Peyer's patch (tissue), 4 donors: ENCODE measurements at places on chromosomes 3 and 15. TPM values are rescaled to one million over a fixed set of nuclear protein-coding genes. Genes with fewer than 3 reads are reported as not detected.

Gene SLC9C1
- total RNA-seq = 1.7 TPM

DNA sequence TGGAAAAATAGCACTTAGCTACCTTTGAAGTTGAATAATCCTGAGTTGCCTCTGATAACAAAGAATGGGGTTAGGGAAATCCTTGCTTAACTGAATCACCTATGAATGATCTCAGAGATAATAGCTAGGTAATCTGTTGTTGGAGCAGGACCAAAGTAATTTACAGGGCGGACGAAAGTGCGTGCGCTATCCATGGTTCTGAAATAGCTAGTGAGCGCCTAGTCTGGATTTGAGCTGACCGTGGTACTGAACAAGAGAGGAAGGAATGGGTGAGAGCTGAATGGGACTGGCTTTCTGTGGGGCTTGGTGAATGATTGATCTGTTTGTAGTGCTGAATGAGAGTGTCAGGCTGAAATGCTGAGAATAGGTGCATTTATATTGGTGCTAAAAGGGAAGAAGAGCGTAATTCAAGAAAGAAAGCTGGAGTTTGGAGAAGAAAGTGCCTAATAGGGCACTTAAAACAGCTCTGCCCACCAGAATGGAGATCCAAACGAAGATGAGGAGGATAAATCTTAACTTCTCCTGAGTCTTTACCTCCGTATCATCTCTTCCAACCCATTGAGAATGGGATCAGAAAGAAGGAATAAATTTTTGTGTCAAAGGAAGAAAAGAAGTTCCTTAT, 10.1 kb downstream of the SCN10A start:
- peak; percentile 48 for DNase-seq

GRCh38 chr3:54843352-54843751, 84.5 kb downstream of the LRTM1 start:
- DNase-seq = no peak

GRCh38 chr3:25593001-25593400, 71.7 kb downstream of the TOP2B start:
- no peak for DNase-seq

Gene BTLA
- total RNA-seq = 1.8 TPM

DNA sequence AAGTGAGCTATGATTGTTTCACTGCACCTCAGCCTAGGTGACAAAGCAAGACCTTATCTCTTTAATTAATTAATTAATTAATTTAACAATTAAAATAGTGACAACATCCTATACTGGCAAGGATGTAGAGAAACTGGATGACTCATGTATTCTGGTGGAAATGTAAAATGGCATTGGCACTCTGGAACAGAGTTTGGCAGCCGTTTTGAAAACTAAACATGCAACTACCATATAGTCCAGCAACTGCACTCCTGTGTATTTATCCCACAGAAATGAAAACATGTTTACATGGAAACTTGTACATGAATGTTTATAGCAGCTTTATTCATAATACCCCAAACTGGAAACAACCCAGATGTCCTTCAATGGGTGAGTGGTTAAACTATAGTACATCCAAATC, 56.6 kb downstream of the ANP32A start:
- DNase-seq = no peak

GRCh38 chr15:69573815-69574475, 121.3 kb downstream of the RPLP1 start:
- no peak for DNase-seq

DNA sequence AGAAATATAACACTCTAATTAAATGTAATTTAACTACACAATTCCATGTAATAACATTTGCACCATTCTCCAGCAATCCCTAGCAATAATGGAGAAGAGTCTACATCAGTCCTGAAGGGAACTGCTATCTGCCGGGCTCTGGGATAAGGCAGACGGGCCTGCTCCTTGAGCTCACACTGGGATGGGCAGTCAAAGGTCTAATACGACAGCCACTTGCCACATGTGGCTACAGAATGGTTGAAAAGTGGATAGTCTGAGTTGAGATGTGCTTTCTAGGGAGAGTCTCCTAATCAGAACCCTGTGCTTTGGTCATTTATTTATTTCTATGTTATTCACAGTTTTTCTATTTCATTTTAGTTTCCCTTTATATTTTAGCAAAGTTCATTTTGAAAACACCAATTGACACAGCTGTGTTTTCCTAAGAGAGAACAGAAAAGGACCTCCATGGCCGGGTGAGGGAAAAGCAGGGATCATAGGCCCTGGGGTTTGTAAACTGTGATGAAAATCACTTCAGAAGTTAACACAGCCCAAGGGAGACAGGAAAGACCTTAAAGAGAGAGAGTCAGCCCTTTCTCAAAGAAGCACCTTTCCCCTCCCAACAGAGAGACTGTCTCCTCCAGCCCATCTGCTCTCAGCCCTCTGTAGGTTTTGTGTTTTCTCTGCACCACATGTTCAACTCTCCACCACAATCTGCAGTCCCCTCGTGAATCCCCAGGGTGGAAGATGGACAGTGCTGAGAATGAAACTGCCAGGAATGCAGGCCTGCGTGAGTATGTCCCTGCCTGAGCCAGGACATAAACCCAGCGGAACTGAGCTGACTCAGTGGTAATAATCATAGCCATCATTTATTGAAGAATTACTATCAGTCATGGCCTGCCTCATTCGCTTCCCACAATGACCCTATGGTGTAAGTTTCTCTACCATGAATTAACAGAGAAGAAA, 11.6 kb downstream of the FSIP1 start:
- DNase-seq = no peak

- DNase-seq = no peak
These were observed 237.4 kb upstream of the LRTM1 start for GRCh38 chr3:55165278-55165677.

Gene C3orf18
- 1.1 TPM for total RNA-seq

DNA sequence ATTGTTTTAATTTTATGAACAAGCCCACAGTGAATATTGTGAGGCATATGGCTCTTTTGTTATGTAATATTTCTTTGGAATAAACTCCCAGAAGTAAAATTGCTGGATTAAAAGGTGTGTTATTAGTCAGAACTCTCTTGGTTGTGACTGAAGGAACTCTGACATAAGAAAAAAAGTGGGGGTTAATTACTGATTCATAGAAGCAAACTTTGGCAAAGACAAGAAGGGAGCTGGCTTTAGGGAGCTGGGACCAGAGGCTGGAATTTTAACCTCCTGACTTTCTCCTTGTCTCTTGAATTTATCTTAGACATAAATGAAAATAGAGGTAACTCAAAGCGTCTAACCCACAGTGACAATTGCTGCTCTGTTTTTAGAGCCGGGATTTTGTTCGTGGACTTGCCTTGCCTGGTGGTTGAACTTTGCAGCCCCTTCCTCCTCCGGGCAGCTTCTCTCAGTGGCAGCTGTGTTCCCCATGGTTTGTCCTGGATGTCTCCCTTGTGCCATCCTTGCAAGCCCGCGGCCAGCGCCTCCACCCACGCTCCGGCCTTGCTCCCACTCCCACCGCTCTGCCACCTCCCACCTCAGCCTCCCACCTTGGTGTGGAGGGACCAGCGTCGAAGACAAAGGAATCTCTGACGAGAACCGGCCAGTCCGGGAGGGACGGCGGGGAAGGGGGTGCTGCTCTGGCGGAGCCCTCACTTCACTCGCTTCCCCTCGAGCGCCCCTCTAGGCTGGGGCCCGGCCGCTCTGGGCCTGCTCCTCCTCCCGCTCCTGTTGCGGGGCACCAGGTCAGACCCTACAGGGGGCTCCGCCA, 28.0 kb downstream of the ARHGAP31 start:
- no peak for DNase-seq

DNA sequence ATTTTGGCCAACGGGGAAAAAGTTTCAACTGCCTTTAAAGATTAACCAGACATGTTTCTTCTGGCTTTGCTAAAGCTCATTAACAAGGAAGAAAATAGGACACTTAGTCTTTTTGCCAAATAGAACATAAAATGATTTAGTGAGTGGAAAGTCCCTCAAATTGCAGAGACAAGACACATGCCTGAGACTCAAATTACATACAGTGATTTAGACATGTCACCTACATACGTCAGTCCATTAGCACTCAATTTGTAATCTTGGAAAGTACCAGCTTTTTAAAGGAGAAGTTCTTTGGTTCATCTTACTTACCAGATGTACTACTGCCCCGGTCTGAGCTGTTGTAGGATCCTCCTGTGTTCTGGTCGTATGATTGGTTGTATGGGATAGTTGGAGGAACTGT, 1134.2 kb downstream of the ROBO1 start:
- no peak for DNase-seq

DNA sequence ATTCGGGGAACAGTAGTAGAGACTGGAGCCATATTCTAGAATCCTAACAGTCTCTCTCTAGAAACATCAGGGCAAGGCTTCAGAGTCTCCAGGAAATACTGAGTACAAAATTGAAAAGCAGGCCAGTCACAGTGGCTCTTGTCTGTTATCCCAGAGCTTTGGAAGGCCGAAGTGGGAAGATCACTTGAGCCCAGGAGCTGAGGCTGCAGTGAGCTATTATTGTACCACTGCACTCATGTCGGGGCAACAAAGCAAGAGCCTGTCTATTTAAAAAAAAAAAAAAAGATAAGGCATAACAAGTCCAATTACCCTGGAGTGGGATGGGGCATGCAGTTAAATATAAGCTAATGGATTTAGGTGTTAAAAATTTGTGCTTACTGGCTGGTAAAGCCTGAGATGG, 79.0 kb downstream of the SEMA6D start:
- no peak for DNase-seq

DNA sequence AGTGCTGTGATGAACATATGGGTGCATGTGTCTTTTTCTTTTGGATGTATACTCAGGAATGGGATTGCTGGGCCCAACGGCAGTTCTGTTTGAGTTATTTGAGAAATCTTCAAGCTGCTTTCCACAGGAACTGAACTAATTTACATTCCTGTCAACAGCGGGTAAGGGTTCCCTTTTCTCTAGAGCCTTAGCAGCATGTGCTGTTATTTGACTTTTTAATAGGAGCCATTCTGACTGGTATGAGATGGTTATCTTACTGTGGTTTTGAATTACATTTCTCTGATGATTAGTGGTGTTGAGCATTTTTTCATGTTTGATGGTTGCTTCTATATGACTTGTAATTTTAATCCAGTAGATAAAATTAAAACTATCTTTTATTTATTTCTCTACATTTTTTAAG, 1168.6 kb upstream of the ALCAM start:
- DNase-seq = no peak

- no peak for DNase-seq
These were observed 38.5 kb downstream of the ARPP21 start for GRCh38 chr3:35677797-35678196.

Gene SPTBN5
- not detected for total RNA-seq

GRCh38 chr3:123642182-123642956, 57.5 kb upstream of the HACD2 start:
- peak; percentile 87 for DNase-seq

Gene POU1F1
- not detected for total RNA-seq

- DNase-seq = no peak
These were observed 88.0 kb downstream of the TTBK2 start for GRCh38 chr15:42832576-42832975.

DNA sequence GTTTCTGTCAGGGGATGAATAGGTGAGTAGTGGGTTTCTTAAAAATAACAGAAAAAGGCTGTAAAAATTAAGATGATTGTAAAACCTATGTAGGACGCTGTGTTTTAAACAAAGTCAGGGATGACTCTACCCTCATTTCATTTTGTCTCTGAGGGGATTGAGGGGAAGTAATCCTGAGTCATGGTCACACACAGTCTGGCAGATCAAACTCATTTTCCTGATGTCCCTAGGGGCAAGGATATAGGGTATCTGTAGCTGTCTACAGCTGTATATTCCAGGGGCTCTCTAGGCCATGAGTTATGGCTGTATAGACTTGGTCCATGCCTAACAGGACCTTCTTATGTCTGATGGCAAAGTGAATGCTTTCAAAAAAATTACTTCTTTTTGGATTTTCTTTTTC, 421.1 kb downstream of the PDCD6IP start:
- no peak for DNase-seq

Gene PRR23E
- total RNA-seq = not detected
